Retina (tissue), 1 donor: ENCODE measurements at places on chromosomes 4 and X.

DNA sequence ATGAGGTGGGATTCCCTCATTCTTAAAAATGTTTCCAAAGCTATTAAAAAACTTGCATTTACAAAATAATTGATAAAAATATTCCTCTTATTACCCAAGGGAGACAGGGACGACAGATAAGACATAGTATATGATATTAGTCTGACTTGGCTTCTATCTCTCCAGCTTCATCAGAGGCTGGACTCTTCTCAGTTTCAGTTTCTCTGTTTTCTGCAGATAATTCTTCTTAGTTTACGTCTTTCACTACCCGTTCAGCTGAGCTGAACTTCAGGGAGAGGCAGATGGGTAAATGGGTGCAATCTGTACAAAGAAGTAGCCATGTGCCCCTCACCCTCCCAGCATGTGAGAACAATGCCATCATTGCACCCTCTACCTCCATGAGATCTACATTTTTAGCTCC, 214.0 kb upstream of the SLIT2 start:
- no peak for DNase-seq

DNA sequence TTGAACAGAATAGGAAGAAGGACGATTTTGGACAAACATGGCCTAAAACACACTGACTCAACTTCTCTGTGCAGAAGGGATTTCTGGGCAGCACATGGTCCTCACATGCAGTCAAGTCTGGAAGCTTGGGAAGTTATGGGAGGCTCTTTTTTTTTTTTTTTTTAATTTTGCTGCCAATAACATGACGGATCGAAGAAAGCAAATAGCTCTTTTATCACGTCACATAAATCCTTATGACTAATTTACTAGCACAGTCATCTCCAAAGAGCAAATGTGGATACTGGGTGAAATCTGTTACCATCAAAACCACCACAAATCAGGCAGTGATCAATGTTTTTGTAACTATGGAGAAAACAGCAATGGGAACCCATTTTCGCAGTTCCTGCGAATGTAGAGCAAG, 193.3 kb upstream of the FAM9B start:
- no peak for DNase-seq

- no peak for DNase-seq
These were observed 242.3 kb downstream of the RPA4 start for GRCh38 chrX:97126020-97126419.

GRCh38 chr4:79747252-79747651, 325.8 kb downstream of the ANTXR2 start:
- no peak for DNase-seq

- peak; percentile 33 for DNase-seq
These were observed 29.5 kb upstream of the MAP3K15 start for GRCh38 chrX:19544693-19545305.

- DNase-seq: no peak
These were observed 14.4 kb downstream of the TXK start for GRCh38 chr4:48119646-48120045.

- no peak for DNase-seq
These were observed 102.0 kb downstream of the KLHL8 start for GRCh38 chr4:87118421-87118820.

- peak; percentile 19 for DNase-seq
These were observed 58.2 kb downstream of the WDR17 start for GRCh38 chr4:176123710-176124407.

DNA sequence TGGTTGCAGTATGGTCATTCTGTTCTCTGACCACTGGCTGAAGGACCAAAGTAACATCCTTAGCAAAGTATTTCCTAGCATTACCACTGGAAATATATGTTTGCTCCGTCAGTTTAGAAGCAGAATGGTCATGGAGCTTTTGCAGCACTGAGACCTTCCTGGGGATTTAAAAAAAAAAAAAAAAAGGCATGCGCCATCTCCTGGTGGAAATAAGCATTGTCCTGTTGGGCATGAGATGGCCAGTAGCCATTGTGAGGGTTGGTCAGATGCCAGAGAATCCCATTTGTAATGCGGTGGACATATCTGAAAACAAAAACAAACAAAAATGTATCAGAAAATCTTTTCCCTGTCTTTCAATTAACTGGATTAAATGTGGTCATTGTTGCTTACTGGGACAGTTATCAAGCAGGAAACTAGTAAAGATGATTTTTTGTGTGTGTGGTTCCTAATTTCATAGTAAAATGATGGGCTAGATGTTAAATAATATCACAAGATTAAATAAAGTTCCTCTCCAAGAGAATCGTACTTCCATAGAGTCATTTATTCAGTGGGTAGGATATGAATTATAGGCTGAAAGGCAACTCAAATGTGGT, 139.6 kb downstream of the SOWAHB start:
- peak; percentile 71 for DNase-seq

DNA sequence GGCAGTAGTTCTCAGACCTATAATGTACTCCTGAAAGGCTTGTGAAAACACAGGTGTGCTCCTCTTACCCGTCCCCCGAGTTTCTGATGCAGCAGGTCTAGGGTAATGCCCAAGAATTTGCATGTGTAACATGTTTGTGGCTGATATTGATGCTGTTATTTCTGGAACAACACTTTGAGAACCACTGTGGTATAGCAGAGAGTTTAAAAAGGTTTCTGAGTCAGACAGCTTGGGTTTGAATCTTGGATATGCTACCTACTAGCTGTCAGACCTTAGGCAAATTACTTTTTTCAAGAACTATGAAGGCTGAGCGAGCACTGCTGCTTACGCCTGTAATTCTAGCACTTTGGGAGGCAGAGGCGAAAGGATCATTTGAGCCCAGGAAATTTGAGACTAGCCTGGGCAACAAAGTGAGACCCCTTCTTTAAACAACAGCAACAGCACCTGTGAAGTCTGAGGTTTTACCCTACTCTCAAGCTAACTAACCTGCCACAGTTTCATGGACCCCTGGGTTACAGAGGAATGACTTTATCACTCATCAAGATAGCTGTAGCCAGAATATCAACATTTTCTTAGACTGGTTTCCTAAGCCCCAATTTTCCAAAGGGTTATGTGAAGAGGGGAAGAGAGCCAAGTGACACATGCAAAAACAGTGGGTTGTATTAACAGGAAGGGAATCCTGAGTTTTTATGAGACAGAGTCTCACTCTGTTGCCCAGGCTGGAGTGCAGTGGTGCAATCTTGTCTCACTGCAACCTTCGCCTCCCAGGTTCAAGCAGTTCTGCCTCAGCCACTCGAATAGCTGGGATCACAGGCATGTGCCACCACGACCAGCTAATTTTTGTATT, 5.1 kb downstream of the AFF1 start:
- DNase-seq: no peak

- no peak for DNase-seq
These were observed 5.4 kb upstream of the ACSL1 start for GRCh38 chr4:184831153-184831552.

GRCh38 chr4:123816462-123816861, 419.9 kb downstream of the SPRY1 start:
- no peak for DNase-seq

- no peak for DNase-seq
These were observed 1811.2 kb upstream of the PCDH10 start for GRCh38 chr4:131337936-131338335.
